Hematopoietic multipotent progenitor cell treated with erythropoietin and hydrocortisone succinate and interleukin-3 and kit ligand, for 17 days (in vitro differentiated cells): ENCODE measurements at places on chromosomes 13 and 19.

GRCh38 chr19:14120497-14120780 is 2.9 kb upstream of the PRKACA start:
- DNase-seq = no peak

DNA sequence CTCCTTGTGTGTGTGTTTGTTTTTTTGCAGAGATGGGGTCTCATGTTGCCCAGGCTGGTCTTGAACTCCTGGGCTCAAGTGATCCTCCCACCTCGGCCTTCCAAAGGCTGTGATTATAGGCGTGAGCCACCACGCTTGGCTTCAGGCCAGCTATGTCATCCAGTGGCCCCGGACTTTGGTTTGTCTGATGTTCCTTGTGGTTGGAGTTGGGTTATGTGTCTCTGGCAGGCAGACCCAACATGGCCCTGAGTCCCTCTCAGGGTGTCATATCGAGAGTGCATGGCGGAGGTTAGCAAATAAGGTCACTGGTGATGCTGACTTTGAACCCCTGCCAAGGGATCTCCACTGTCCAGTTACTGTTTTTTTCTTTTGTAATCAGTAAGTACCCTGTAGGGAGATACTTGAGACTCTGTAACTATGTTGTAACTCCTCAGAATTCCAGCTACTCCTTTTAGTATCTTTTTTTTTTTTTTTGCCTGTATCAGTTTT is 37.3 kb downstream of the SMARCA4 start:
- DNase-seq = no peak

DNA sequence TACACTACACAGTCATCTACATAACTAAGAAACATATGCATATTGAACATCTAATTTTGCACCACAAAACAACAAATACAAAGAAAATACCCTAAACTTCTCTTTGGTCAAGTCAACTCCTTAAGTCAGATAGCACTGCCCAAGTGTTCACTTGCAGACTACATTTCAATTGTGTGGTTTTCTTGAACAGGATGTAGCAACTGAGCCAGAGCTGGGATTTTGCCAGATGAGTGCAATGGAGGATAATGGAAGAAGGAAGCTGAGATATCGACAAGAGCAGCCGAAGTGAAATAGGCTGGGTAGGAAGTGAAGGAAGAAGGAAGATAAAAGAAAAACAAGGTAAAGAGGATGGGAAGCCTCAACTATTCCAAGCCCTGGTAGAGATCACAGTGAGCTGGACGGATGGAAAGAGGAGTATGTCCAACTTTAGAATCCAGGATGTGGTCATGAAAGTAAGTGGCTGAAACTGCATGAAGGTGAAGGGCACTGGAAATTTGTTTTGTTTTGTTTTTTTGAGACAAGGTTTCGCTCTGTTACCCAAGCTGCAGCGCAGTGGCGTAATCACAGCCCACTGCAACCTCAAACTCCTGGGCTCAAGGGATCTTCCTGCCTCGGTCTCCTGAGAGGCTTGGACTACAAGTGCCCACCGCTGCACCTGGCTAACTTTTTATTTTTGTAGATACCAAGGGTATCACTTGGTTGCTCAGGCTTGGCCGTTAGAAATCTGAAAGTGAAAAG is 15.0 kb downstream of the NUFIP1 start:
- DNase-seq = no peak

GRCh38 chr13:44280456-44280855 is 93.2 kb upstream of the SERP2 start:
- no peak for DNase-seq

GRCh38 chr19:3494559-3494958 is 5.9 kb downstream of the DOHH start:
- DNase-seq = no peak

- DNase-seq = no peak
Measured at GRCh38 chr13:107395927-107396662, 819.2 kb downstream of the LIG4 start.

DNA sequence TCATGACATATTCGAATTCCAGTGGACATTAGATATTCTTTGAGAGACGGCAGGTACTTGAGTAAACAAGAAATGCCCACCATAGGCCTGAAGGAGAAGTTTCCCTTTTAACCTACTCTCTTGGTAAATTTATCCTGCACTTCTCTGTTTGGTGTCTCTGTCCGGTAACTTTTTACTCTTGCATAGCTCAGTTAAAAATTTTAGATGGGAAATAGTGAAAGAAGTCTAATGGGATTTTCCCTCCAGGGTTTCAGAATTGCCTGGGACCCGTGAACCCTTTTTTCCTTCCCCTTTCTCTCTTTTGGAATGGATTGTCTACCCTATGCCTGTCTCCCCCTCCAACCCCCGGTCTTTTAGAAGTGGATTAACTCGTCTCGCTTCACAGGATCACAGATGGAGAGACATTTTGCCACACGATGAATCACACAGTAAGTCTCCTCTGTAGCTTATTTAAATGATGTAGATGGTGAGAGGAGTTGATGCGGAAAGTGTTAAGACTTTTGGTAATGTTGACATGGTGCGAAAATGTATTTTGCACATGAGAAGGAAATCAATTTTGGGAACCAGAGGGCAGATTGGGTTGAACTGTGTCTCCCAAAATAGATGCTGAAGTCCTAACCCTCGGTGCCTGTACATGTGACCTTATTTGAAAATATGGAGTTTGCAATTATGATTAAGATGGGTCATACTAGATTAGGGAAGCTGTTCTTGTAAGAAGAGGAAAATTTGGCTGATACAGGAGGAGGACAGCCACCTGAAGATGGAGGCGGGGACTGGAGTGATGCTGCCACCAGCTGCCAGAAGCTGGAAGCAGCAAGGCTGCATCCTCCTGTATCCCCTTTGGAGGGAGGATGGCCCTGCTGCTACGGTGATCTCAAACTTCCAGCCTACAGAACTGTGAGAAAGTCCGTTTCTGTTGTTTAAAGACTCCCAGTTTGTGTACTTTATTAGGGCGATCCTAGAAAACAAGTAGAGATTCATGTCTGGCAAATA is 711 bp upstream of the MIPEP start:
- DNase-seq = no peak

- peak; percentile 11 for DNase-seq
Measured at GRCh38 chr19:55809381-55810058, 22.3 kb downstream of the NLRP11 start.

DNA sequence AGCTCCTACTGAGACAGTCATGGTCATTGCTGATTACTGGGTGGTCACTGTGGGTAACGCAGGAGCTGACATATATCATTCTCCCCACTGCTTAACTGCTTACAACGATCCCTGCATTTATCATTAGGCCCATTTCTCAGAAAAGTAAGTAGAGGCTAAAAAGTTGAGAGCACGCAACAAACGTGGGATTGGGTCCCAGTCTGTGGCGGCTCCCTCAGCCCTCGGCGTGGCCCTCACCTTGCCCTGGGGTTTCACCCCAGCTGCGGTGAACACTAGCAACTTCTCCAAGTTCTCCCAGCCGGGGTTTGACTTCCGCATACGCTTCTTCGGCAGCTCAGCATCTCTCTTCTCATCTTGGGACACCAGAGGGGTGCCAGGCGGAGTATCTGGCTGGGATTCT is 2.5 kb downstream of the PNKP start:
- no peak for DNase-seq

DNA sequence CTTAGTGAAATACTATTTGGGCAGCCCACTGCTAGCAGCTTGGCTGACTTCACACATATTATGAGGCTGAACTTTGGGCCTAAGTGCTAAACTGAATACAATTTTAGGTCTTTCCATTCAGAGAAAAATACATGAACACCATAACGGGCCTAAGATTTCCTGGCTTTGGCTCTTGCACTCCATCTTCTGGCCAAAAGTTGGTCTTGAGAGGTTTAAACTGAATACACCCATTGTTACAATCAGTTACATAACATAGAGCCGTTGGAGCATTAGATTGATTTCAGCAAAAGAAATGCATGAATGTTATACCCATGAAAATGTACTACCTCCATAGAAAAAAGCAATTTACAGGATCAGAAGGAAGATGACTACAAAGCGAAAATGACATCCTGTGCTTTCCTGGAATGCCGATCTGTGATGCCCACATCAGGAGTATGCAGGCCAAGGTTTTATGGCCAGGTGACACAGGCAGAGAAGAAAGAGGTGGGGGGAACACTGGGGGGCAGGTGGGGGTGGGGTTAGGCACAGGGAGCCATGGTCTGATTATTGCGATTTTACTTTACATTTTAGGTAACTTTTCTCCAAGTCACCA is 11.1 kb upstream of the SHISA2 start:
- no peak for DNase-seq

- no peak for DNase-seq
Measured at GRCh38 chr19:48558018-48558684, 6.2 kb downstream of the SULT2B1 start.

- no peak for DNase-seq
Measured at GRCh38 chr13:97568850-97569249, 134.9 kb downstream of the RAP2A start.

DNA sequence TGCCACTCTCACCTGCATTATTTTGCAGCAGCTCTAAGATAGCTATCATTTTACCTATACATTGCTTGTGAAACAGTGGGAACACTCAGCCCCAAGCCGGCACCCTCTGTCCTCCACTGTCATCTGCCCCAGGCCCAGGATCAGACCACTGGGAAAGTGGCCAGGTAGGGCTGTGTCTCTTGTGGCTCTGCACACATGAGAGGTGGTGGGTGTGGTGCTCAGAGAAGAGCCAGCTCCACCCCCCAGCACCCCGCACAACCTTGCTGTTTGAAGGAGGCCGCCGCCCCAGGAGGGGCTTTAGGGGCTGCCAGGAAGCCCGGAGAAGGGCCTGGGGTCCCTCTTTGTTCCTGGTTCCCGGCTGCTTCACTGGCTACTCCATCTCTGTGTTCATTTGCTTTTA is 26.6 kb downstream of the PPP1R37 start:
- DNase-seq = no peak

DNA sequence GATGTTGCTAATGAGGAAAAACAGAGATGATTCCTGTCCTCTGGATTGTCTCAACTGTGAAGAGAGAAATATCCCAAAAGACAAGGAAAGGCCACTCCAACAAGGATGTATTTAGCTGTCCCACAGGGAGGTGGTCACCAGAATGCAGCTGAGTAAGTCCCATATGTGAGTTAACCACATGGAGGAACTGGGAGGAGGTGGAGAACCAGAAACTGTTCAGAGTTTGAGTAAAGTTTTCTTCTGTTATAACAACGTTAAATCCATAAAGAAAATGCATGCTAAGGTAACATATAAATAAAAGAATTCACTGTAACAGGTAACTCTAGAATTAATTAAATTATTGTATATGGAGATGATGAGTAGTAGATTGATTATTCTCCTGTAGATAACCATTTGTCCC is 5.3 kb downstream of the ZNF763 start:
- DNase-seq = no peak

DNA sequence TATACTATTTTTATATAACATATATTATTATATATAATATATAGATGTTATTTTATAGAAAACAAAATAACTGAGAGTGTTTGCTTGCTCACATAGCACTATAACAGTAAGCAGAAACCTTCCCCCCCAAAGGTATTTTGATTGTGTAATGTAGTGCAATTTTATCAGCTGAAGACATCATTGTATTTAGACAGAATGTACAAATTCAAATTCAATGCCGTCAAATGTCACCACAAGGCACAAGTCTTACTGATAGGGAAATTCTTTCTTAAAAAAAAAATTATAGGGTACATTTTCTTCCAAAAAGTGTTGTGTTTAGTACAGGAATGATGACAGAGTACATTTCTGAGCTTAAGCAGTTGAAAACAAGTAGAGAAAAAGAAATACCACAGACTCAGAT is 1147.1 kb upstream of the SPRY2 start:
- DNase-seq = no peak
